ENCODE measurements at places on chromosomes 12 and 14.

GRCh38 chr12:49432616-49433015, 65.4 kb downstream of the SPATS2 start:
- DNase-seq = no peak

DNA sequence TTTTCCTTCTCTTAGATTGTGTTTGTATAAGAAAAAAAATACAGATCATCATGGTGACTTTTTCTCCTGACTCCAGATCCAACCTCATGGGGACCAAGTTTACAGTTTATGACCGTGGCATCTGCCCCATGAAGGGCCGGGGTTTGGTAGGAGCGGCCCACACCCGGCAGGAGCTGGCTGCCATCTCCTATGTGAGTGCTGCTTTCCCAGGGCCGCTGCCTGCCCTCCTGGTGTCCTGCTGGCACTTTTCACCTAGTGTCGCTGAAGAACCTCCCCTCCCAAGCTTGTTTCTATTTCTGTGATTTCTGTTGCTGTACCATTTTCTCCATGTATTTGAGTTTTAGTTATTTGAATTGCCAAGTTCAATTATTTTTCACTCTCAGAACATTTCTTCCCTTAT, 24.8 kb upstream of the TEAD4 start:
- DNase-seq = no peak

GRCh38 chr14:77883131-77883846, 83.4 kb downstream of the ADCK1 start:
- peak; percentile 34 for DNase-seq

DNA sequence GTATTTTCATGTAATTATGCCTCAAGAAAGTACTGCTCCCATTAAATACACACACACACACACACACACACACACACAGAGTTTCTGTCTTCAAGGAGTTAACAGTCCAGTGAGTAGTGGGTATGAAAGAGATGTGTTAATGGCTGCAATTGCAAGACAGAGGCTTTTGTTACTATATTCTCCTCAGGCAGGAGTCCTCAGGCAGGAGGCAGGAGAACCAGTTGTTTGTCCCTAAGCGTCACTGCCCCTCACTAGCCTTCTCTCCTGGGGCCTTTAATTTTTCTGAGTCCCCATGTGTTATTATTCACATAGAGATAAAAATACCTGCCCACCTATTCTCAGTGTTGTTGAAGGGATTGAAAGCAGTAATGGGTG, 31.2 kb downstream of the DAD1 start:
- DNase-seq = no peak

DNA sequence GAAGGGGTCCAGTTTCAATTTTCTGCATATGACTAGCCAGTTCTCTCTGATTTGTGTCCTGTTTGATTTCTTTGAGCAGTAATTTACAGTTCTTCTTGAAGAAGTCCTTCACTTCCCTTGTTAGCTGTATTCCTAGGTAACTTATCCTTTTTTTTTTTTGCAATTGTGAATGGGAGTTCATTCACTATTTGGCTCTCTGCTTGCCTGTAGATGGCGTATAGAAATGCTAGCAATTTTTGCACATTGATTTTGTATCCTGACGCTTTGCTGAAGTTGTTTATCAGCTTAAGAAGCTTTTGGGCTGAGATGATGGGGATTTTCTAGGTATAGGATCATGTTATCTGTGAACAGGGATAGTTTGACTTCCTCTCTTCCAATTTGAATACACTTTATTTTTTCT, 77.6 kb upstream of the NID2 start:
- no peak for DNase-seq

DNA sequence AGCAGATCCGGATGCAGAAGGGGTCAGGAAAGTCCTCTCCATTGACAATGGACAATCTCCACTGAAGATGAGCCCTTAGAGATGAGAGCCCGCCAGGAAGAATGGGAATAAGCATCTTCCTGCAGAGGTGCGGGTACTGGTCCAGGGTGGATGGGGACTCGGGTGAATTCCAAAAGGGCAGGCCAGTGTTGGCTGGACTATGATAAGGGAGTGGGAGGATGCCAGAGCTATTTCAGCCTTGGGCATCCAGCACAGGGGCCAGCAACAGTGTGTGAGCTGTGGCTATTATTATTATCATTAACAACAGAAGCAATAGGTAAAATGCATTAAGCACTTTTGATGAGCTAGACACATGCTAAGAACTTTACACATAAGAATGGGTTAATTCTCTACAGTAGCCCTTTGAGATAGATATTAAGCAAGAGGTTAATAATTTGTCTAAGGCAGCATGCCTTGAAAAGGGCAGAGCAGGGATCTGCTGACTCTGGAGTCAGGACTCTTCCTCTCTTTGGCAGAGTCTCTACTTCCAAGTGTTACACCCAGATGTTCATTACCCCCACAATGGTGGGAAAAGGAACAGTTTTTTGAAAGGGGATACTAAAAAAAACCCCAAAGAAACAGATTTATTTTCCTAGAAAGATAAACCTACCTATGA, 55.2 kb downstream of the PRICKLE1 start:
- no peak for DNase-seq

GRCh38 chr12:42810006-42810405, 220.5 kb upstream of the PRICKLE1 start:
- no peak for DNase-seq

DNA sequence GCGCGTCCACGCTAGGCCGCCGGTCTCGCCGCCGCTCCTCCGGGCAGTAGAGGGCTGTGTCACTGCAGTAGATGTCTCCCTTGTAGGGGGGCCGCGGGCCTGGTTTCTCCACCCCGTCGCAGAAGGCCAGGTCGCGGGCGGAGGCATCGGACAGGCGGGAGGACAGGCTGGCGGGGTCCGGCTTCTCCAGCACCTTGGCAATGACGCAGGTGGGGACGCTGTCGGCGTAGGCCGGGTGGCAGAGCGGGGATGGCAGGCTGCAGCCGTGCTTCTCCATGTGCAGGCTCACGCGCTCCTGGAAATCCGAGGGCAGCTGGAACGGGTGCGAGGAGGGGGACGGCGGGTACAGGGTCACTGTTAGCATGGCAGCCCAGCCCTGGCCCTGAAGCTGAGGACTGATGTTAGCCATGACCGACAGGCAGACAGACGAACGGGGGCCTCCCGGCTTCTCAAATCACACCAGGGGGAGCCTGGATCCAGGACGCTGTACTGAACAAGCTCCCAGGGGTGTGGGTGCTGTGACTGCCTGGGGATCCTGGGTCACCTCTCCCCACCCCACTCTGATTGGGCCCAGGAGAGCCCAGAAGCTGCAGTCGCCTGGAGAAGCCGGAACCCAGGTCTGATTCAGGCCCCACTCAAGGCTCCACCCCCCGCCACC, 48.1 kb downstream of the BEGAIN start:
- peak; percentile 47 for DNase-seq

- DNase-seq = peak; percentile 65
Observed at GRCh38 chr12:112380663-112381405, 1.4 kb downstream of the HECTD4 start.

- no peak for DNase-seq
Observed at GRCh38 chr14:38578278-38578681, 322.4 kb upstream of the CLEC14A start.

GRCh38 chr12:59068436-59068835, 148.1 kb upstream of the LRIG3 start:
- no peak for DNase-seq

DNA sequence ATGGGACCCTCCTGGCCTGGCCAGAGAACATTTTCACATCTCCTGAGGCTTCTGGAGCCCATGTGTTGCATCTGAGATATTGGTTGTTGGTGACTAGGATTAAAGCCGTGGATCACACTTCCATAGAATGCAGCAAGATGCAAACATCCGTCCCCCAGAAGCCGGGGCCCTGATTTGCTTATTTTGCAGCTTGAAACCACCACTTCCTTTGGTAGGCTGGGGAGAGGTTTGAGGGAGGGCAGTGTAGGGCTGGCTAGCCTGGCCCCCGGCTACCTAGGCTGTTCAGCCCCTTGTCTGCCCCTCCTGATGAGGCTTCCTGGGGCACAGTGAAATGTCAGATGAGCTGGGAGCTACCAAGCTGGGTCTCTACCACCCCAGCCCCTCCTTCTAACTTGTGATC, 209.7 kb upstream of the PWP1 start:
- no peak for DNase-seq

DNA sequence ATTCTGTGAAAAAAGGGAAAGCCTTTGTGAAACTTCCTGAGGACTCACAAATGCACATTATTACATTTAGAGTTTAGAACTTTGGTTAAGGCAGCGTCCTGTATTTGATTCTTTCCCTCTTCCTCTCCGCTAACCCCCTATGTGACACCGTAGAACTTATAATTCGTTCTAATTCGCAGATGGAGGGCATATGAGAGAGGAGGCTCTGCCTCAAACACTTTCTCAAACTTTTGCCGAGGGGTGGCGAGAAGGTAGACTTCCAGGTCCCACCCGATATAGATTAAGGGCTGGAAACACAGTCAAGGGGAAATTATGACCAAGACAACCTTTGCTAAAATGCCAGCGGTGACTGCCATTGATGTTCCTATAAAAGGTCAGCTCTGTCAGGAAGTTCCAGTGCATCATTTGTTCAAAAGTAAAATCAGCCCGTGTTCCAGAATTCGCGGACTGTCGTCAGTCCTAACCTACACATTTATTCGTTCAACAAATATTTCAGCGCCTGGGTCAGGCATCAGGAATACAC, 904 bp upstream of the PAPOLA start:
- DNase-seq = peak; percentile 17

DNA sequence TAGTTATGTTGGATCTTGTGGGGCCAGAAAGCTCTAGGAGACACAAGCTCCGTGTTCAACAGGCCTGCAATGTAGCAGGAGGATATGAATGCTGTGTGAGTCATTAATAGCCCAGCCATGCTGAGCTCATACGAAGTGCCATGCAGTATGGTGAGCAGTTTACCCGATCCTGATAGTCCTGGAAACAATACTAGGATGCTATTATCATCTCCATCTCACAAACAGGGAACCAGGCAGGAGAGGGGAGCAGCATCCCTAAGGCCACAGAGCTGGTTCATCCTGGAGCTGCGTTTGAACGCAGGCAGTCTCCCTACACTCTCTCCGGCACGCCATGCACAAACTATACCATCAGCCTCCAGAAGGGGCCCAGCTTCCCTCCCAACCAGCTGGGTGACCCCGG, 20.5 kb downstream of the TTC7B start:
- DNase-seq = peak; percentile 70

DNA sequence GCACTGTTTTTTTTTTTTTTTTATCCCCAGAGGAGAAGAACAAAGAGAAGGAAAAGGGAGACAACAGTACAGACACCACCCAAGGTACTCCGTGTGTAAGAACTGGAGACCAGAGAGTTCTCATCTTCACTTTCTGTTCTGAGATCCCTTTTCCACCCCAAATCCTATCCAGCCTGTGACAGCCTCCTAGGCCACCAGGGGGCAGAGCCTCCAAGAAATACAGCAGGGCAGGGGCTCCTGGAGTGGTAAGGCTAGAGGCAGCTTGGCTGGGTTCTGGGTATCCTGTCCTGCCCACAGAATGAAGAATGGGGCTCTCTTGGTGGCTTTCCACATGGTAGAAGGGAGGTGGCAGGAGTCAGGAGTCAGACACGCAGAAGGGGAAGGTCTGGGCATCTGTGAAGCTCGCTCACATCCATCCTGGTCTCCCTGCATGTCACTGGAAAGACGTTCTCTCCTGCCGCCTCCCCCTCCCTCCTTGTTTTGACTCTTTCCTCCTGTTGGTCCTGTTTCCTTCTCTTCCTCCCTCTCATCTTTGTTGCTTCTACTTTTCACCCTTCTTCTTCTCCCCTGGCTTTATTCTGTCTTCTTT, 12.0 kb downstream of the CLSTN3 start:
- DNase-seq = peak; percentile 66

DNA sequence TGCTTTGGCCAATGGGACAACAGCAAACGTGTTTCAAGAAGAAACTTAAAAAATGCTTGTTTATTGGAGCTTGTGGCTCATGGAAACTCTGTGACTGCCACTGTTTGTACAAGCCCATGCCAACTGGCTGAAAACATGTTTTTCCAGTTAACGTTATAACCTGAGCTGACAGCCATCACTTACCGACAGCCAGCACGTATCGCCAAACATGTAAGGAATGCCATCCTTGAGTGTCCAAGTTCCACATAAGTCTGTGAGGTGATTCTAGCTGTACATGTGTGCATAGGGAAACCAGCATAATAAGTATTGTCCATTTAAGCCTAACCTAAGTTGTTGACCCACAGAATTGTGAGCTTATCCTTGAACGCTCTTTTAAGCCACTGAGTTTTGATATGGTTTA, 596.9 kb downstream of the TRHDE start:
- DNase-seq = no peak

- DNase-seq = no peak
Observed at GRCh38 chr14:90577661-90578282, 180.9 kb downstream of the CALM1 start.

DNA sequence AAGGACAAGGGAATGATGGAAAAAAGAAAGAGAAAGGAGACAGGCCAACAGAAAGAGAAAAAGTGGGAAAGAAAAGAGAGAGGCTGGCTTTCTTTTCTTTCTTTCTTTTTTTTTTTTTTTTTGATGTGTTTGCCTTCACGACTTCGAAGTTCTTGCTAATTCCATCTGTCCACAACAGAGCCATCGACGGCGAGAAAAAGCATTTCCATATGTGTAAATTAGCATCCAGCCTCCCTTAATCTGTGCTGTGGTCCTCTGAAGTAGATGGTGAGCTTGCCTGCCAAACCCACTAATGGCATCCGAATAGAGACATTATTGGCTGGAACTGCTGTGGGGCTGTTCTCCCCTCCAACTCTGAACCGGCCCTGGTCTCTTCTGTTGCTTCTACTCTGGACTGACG, 997.4 kb downstream of the BCL11B start:
- no peak for DNase-seq

- DNase-seq = no peak
Observed at GRCh38 chr12:128772249-128772648, 51.5 kb downstream of the SLC15A4 start.

DNA sequence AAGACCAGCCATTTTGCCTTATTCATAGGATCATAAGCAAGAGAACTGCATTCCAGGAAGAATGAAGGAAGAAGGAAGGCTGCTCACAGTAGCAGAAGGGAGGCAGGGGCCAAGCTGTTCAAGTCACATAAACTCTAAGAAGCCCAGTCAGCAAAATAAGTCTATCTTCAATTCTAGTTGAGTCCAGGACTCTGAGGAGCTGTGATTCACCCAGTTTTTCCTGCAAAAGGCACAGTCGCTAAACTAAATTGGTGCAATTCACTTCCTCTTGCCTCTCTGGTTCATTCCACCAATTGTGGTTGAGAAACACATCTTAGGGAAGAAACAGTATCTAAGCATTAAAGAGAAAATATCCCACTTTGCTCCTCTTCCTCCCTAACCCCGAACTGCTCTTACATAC, 9.8 kb downstream of the ZNF641 start:
- no peak for DNase-seq
